Calu3 (cell line): ENCODE measurements at places on chromosomes 7 and 10. TPM values are rescaled to one million over a fixed set of nuclear protein-coding genes. Genes with fewer than 3 reads are reported as not detected.

DNA sequence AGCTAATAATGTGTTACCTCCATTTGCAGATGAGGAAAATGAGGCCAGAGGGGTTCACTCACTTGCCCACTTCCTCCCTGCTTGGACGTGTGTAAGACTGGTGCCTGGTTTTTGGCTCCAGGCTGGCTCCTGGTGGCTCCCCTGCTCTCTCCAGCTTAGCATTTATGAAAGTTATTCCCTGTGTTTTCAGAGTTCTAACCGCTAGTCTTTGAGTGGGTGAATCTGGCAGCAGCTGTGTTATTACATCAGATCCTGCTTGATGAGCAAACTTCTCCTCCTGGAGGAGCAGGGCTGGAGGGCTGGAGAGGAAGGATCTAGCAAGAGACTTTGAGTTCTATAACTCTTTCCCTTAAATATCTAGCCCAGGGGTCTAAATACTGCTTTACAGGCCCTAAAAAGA is 80.9 kb upstream of the AGBL3 start:
- DNase-seq: no peak

- peak; percentile 56 for DNase-seq
These were observed 54.1 kb downstream of the LAMB1 start for GRCh38 chr7:107948645-107949442.

- DNase-seq: no peak
These were observed 46.2 kb upstream of the ZEB1 start for GRCh38 chr10:31272841-31273240.

- DNase-seq: no peak
These were observed 93.5 kb upstream of the LANCL2 start for GRCh38 chr7:55271661-55272060.

DNA sequence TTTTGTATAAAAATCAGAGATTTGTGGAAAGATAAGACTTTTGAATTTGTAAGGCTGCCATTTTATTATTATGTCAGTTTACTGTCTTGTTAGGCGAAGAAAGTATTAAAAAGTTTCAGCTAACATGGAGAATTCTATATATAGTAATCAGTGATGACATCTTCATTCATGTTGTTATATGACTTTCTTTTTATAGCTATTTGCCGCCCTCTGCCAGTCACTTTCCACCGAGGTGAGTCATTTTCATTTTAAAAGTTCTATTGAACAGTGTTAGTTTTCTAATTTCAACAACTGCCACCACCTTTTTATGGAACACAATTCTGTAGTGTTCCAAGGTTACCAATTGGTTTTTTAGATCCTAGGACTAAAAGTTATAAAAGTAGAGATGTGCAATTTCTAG is 11.8 kb downstream of the CUTC start:
- no peak for DNase-seq

The PSPH gene
- 37.5 and 39.9 TPM in 2 replicates for total RNA-seq

The DEPP1 gene
- total RNA-seq: 11.1 and 16.5 TPM in 2 replicates

- DNase-seq: peak; percentile 74
These were observed 101.4 kb downstream of the SEMA3E start for GRCh38 chr7:83547526-83547925.
